ENCODE measurements at places on chromosomes 3 and 15.

DNA sequence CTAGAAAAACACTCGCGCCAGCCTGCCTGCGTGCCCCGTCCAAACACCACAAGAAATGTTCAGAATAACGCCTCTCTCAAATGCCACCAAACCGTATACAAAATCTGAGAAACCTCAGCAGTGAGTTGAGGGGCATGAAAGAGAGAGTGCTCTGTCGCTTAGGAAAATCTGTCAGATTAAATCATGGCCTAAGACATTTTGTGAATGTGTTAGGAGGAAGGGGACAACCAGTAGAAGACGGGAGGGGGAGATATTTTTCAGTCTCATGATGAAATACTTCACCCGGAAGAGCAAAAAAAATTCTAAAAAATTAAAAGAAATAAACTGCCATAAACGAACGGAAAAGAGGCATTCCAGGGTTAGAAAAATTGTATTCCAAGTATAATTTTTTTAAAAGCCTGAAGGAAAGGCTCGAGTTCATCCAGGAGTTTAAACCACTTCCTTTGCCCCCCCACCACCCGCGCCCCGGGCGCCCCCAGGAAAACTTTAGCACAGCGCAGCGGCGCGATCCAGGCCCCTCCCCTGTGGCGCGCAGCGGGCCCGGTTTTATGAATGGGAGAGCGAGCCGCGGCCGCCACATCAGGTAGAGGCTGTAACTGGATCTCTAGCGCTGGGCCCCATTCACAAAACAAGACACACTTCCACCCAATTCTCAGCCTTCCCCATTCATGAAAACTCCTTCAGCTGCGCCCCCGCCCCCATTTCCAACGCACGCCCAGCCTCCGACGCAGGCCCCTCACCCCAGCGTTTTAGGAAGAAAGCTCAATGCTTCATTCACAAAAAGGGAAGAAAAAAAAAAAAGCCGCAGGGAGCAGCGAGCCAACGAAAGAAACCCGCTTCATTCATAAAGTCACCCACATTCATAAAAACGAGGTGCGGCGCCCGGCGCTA lies 1.4 kb downstream of the ETV5 start:
- DNase-seq = peak; percentile 5

DNA sequence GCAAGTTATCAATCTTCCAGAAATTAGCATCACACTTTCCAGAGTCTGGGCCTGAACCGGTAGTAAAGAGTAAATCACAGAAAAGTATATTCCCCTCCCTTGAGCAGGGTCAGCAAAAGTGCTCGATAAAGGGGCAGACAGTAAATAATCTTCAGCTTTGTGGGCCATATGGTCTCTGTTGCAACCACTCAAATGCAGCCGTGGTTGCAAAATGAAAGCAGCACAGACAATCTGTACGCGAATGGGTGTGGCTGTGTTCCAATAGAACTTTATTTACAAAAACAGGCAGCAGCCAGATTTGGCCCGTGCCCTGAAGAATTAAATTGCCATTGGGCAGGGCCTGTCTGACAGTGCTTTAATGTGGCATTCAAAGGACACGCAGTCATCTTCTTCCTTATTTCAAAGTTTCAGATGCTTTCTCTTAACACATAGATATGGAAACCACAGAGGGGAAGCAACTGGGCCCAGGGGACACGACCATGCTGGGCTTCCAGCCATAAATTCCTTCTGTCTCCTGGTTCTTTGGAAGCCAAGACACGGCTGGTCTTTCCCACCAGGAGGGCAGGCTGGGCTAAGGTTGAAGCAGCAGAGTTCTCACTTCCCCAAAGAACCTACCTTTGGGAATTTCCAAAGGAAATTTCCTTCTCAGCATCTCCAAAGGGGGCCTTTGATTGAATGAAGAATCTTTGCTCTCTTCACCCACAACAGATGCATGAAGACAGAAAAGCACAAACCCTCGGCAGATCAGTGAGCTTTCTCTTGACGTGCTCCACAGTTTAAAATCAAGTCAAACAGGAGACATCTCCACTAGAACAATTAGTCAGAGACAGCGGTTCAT lies 489.8 kb upstream of the PROK2 start:
- no peak for DNase-seq

DNA sequence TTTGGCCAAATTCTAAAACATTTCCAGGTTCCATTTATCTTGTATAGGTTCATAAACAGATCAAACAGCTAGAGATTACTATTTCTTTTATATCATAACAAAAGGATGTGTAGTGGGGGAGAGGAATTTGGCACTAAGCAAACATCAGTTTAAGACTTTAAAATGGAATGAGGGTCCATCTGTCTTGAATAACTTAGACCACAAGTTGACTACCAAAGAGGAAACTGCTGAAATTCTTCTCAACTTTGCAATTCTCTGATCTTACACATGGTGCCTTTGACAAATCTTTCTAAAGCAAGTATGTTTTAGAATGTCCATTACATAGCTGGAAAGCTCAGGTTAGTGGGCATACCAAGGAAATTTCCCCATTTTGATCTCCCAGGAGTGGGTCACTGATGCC lies 140.5 kb upstream of the ADAMTS9 start:
- DNase-seq = no peak

- no peak for DNase-seq
Measured at GRCh38 chr15:80202016-80202315, 49.2 kb downstream of the FAH start.

GRCh38 chr15:86004061-86004460 lies 75.6 kb upstream of the AGBL1 start:
- no peak for DNase-seq

GRCh38 chr3:14130230-14130629 lies 5.4 kb downstream of the TMEM43 start:
- no peak for DNase-seq

DNA sequence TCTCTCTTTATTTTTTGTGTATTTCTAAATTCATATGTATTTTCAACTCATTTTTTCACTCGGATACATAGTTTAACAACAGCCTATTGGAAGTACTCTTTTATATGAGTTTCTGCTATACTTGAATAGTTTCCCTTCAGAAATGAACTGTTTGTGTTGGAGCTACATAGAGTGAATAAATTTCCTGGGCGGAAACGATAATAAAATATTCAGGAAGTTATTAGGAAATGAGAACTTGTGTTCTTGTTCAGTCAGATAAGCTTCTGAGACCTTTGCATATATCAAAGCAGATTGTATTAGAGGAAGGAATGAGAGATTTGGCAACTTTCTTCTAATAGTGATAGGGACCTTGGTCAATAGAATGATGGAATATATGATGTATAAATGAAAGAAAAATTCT lies 27.3 kb downstream of the NEO1 start:
- DNase-seq = no peak

DNA sequence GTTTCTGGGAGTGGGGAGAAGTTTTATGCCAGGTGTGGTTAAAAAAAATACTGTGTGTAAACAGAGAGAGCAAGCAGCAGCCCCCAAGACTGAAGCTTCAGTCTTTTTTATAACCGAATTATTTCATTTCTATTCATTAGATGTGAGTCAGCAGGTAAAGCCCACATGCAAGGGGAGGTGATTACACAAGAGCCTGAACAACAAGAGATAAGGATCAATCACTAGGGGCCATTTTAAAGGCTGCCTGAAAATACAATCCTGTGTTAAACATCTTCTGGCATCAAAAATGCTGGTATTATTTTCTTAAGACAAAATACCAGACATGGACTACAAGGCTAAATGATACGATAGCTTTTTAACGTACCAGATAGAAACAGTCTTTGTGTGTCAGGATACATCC lies 217.3 kb downstream of the SUCLG2 start:
- DNase-seq = no peak

DNA sequence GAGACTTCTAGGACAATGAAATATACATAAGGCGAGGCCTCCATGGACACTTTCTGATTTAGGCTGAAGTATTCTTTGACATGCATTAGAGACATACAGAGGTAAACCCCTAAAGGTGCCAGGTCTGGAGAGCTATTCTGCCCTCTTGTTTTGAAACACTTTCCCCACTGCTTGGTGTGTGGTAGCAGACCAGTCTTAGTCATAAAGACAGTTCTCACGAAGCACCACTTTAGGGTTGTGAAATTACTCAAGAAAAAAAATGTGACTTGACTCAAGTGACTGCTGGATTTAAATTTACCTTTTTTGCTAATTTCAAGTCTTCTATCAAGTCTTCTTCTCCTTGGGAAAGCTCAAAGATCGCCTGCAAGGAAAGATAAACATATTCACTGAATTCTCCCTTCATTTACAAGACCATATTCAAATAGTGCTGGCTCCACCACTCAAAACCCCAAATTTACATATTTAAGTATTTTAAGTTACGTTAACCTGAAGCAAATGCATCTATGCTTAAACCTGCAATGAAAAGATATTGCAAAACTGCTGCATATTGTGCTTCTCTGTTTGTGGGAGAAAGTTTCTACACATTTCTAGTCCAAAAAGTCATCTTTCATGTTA lies 48.4 kb downstream of the ARHGEF3 start:
- no peak for DNase-seq

GRCh38 chr3:152517502-152517901 lies 248.8 kb downstream of the MBNL1 start:
- DNase-seq = no peak

DNA sequence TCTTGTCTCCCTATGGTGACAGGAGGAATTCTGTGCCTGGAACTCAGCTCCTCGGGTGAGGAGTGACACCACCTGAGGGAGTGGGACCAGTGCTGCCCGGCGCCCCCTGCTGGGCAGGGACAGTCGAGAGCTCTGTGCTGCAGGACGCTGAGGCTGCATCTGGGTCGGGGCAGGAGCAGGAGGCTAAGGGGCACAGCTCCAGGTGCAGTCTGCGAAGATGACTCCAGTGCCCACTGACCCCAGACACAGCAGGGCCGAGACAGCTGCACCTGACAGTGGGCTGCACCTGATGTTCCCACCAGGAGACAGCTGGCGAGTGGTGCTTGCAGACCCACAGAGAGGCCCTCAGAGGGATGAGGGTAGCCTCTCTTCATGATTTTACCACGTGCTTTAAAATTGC lies 152.9 kb downstream of the ATP10A start:
- no peak for DNase-seq

GRCh38 chr15:40239693-40240618 lies 1.1 kb downstream of the PAK6 start:
- no peak for DNase-seq

DNA sequence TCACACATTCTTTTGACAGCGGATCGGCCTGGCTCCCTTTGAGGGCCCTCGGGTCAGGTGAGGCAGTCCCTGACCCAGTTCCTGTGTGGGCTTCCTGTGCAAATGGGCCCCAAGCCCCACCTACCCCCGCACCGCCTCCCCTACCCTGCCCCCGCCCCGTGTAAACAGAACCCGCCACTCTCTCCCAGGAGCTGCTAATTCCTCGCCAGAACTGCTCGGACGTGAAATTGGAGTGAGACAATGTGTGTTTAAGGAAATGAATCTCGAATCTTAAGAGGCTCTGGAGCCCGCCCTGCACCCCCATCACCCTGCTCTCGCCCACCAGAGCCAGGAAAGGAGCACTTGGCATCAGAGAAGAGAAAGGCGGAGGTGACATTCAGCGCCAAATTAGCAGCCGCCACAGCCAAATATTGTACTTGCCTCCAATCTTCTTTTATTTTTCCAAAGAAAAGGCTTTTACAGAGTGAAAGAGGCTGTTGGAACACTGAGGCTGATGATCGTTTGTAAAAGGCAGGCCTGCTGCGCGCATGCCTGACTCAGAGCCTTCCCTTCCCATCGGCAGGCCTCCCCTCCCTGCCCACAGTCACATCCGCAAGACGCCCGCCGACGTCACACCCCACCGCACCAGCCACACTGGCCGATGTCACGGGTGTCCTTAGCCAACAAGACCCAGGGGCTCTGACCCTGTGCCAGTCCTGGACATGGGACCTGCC lies 53.1 kb downstream of the CACNA2D2 start:
- peak; percentile 15 for DNase-seq

DNA sequence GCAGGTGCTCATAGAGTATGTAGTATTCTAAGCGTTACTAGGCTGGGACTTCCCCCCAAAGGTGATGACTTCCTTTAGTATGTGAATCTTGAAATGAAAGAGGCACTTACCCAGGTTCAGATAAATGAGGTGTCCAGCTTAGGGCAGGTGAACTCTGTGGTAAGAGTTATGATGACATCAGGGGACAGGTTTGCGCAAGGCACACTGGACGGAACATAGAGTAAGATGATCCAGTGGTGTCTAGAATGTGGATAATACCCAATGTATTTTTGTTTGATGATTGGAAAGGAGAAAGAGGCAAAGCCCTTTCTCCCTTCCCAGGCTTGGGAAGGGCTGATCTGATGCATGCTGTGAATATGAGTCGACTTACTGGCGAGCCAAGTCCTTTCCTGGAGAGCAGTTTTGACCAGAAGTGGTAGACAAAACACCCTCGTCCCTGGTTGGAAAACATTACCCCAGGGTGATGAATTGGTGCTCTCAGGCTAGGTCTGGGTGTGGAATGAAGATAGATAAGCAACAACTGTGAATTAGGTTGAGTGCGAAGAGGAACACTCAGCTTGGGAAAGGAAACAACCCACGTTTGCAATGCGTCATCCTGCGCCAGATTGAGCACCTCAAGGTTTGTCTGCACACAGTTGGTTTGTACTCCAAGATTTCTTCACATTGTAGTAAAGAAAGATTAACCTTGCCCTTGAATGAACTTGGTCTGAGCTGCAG lies 124.2 kb downstream of the GHSR start:
- DNase-seq = no peak

DNA sequence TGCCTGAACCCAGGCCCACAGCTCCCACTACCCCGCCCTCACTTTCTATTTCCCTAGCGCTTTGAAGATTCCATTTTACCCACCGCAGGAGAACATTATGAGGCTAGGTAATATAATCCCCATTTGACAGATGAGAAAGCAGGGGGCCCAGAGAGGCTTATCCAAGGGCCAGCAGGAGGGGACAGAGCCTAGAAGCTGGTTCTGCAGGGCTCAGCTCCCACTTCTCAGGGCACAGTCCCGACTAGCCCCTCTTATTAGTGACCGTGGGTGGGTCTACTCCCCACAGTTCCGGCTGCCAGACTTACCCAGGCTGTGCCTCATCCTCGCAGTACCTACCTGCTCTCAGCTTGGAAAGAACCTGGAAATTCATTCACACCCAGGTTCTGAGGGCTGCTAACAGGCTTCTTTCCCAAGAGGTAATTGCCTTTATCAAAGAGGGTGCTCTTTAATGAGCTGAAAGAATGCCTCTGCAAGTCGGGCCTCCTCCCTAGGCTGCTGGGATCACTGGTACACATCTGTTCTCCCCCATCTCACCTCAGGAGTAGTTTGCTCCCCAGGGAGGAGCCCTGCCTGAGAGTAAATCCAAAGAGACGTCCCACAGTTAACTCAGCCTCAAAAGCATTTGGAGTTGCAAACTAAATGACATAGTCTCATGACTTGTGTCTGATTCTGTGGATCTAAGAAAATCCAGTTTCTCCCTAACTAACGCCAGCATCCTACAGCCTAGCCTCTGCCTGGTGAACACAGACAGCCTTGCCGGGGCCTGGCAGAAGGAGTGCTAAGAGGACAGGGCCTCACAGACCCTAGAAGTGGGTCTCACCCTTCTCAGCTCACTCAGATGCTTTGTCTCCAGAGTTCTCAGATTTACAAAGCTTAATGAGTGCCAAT lies 125.0 kb downstream of the CHSY1 start:
- no peak for DNase-seq

GRCh38 chr3:186220911-186221645 lies 112.2 kb upstream of the ETV5 start:
- no peak for DNase-seq

All from esophagus squamous epithelium (tissue), 5 donors.